ENCODE measurements at places on chromosomes 2 and 18. TPM values are rescaled to one million over a fixed set of nuclear protein-coding genes. Genes with fewer than 3 reads are reported as not detected.

- DNase-seq: no peak
These were observed 45.6 kb upstream of the NRP2 start for GRCh38 chr2:205636549-205637319.

The IL36RN gene
- total RNA-seq: 6.0 TPM

The VRK2 gene
- 18.5 TPM for total RNA-seq

DNA sequence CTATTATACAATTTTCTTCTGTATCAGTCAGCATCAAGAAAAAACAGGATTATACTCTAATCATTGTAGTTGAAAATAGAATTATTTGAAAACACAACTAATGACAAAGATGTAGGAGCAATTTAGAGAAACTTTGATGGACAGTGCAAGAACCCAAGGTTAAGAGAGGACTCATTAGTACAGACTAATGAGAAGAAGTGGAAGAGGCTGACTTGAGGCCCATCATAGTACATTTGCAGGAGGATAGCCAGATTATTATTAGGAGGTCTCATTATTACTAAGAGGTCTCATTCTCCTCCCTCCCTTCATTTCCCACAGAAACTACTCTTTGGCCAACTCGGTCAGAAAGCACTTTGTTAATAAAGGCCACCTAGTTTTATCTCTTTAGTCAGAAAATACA is 1983.0 kb downstream of the SUCLG1 start:
- no peak for DNase-seq

The RFX8 gene
- 1.2 TPM for total RNA-seq

The MRO gene
- total RNA-seq: 1.9 TPM

The ERMN gene
- total RNA-seq: 5.1 TPM

The SLC5A7 gene
- 5.3 TPM for total RNA-seq

The PROKR1 gene
- total RNA-seq: 0.72 TPM
